ENCODE measurements at places on chromosomes 4 and X. TPM values are rescaled to one million over a fixed set of nuclear protein-coding genes. Genes with fewer than 3 reads are reported as not detected.

SERPINA7 gene
- total RNA-seq: not detected

CXCL5 gene
- total RNA-seq: 31.0 TPM

DNAAF6 gene
- total RNA-seq: not detected

TAF7L gene
- total RNA-seq: 0.08 TPM

SATL1 gene
- not detected for total RNA-seq

SERTM2 gene
- not detected for total RNA-seq

GAB3 gene
- total RNA-seq: 0.75 TPM

CT45A2 gene
- not detected for total RNA-seq

Data from A549 treated with AZD2906 at 1 μM for 4 hours (cell line).